ENCODE measurements at places on chromosomes 1 and 21.

- DNase-seq = peak; percentile 39
- peaks cover 23% of the 10 kb centered on the region for H3K4me1 ChIP-seq
Observed at GRCh38 chr1:26358411-26359384, 4.8 kb upstream of the CRYBG2 start.

DNA sequence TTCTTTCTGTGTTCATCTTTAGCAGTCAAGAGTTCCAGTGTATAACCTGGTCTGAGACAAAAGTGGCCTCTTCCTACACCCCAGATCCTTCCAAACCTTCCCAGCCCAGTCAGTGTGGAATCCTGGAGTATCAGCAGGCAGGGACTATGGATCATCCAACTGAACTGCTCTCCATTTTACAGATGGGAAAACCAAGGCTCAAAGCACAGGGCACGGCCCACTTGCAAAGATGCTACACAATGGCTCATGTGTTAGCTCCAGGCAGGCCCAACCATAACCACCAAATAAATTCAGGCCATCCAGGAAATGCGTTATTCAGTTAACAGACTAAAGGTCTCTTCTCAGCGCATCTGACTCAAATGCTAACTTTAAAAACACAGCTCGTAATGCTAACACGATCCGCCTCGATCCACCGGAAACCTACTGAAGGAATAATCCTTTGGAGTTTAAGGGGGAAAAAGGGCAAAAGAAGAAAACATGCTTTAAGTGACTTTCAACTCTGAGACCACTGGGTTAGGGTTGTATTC is 7.1 kb downstream of the GLIS1 start:
- no peak for DNase-seq
- peaks cover 12% of the 10 kb centered on the region for H3K36me3 ChIP-seq
- peaks cover 51% of the 10 kb centered on the region for H3K4me1 ChIP-seq
- peak overlapping the region; percentile 97 for H3K27ac ChIP-seq

- H3K4me3 ChIP-seq = no peak overlapping the region
- H3K4me1 ChIP-seq = peaks cover 14% of the 10 kb centered on the region
- no peak overlapping the region for H3K27ac ChIP-seq
- H3K27me3 ChIP-seq = no peaks in the 10 kb centered on the region
- peaks cover 16% of the 10 kb centered on the region for H3K36me3 ChIP-seq
Observed at GRCh38 chr1:44282704-44283426, 69.6 kb downstream of the DMAP1 start.

DNA sequence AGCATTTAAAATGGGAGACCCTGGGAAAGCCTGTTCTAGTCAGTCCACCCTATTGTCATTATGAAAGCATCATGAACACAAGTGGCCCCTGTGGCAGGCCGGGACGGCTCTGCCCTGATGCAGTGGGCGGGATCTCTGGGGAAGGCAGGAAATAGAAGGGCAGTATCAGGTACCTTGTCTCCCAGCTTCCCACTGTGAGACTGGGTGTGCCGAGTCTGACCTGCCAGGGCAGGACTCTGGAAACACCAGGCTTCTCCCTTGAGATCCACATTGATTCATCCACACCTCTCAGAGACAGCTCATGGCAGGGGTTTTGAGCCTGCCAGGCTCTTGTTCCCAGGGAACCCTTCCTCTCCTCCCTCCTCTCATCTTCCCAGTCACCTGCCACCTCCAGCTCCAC is 24.5 kb upstream of the GNPAT start:
- H3K4me3 ChIP-seq = no peak overlapping the region
- no peaks in the 10 kb centered on the region for H3K36me3 ChIP-seq
- H3K27ac ChIP-seq = no peak overlapping the region
- DNase-seq = no peak

DNA sequence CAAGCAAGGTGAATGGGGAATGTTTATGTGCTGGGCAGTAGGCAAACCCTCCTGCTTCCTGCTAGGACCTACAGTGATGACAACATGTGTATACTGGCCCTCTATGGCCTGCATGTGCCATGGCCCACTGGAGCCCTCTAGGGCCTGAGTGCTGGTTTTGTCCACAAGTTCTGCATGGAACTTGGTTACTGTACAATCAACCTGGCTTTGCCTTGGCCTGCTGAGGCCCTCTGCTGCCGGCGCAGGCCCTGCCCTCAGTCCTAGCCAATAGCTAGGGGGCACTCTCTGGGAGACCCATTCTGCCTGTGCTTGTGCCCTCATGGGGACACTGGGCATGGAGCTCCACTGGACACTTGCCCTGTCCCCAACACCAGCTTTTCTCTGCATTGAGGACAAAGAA is 138.6 kb upstream of the NGF start:
- peaks cover 4% of the 10 kb centered on the region for H3K27me3 ChIP-seq
- H3K36me3 ChIP-seq = no peaks in the 10 kb centered on the region
- peaks cover 12% of the 10 kb centered on the region for H3K4me1 ChIP-seq
- H3K4me3 ChIP-seq = no peak overlapping the region
- no peak overlapping the region for H3K27ac ChIP-seq

DNA sequence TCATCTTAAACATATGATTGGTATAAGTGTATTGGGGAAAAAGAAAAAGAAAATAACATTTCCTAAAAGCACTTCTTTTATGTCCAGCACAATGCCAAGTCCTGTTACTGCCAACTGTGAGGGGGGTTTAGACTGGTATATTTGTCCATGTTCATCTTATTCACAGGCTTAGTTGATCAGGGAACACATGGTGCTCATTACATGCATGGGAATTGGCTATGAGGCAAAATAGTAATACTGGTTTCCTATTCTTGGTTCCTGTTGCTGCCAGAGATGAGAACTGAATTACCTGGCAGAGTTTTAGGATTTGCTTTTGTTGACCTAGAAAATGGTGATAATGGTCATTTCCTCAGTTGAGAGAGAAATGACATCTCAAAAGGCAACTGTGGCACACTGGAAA is 398.8 kb downstream of the DUSP10 start:
- peaks cover 11% of the 10 kb centered on the region for H3K4me1 ChIP-seq
- peaks cover 1% of the 10 kb centered on the region for H3K27me3 ChIP-seq
- H3K27ac ChIP-seq = no peak overlapping the region
- no peak for DNase-seq

DNA sequence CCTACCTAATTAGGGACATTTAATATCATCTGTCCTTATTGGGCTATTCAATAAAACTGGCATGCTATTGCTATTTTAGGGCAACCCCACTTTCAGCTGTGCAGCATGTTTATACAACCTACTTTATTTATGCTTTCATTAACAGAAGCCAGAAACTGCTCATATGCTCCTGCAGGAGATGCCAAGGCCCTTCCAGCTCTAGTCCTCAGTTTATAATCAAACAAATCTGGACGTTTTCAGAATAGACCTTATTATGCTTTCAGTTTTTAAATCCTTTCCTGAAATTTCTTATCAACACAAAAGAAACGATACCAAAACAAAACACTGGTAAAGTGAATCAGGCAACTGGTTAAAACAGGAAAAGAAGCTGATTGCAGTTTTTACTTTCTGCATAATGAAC is 53.2 kb downstream of the PTGS2 start:
- no peaks in the 10 kb centered on the region for H3K36me3 ChIP-seq
- H3K4me1 ChIP-seq = peaks cover 12% of the 10 kb centered on the region

All from HFFc6 (cell line).